ENCODE measurements at places on chromosomes 7 and 10.

DNA sequence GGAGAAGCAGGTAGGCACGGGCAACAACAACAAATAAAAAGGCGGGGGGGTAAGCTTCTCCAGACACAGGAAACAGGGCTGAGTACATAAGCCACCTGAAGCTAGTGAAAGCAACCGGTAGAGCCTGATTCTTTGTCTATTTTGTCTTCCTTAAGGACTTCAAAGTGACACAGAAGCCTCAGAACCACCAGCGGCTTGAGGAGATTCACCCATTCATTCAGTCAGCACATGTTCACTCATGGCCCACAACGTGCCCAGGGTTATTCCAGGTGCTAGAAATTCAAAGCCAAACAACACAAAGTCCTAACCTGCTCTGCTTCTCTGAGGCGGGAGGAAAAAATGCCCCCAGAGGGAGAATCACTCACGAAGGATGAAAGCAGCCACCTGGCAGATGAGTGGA lies 69.3 kb upstream of the C7orf33 start:
- DNase-seq: no peak

GRCh38 chr7:79341902-79342301 lies 111.6 kb downstream of the MAGI2 start:
- no peak for DNase-seq

GRCh38 chr7:152868122-152869040 lies 108.8 kb downstream of the ACTR3B start:
- DNase-seq: no peak

DNA sequence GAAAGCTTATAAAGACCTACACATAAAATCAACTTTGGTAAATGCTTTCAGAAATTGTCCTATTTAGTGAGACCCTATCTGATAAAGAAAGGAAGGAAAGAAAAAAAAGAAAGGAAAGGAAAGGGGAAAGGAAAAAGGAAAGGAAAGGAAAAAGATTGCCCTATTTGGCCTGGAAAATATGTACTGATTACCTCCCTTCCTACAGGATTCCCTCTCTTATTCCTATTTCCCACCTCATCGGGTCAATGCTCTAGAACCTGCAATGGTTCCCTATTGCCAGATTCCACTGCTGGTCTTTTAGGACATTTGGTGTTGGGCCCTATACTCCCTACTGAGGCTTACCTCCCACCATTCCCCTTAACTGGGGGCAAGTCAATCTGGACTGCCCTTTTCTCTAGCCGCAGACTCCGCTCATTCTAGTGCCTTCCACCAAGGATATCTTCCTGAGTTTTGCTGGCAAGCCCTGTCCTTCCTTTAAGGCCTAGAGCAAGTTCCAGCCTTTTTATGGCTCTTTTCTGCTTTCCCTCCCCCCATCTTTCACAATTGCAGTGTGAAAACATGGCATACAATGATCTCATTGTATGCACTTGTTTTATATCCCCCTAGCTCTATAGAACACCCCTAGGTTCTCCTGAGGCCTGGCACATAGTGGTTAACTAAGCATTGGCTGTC lies 4.4 kb downstream of the DDIT4 start:
- no peak for DNase-seq

DNA sequence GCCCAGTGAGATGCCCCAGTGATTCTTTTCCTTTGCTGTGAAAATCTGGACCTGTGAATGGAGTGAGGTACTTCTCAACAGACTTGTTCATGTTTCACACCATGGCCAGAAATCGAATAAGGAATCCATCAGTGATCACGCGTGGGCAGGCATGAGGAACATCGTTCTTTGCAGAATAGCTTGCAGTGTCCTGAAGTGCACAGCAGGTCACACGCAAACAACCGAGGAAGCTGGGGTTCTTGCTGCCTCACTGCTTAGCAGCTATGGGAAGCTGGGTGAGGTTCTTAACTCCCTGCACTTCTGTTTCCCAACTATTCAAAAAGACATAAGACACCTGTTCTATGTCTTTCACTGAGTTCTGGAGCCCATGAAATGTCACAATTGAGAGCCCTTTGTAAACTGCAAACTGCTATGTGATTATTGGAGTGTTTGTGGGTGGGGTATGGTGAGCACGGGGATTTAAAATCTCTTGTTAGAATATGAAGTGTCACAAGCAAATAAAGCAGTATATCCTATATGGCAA lies 253.4 kb downstream of the KIAA1217 start:
- DNase-seq: no peak

GRCh38 chr7:151131592-151132293 lies 35.8 kb downstream of the GBX1 start:
- DNase-seq: no peak

DNA sequence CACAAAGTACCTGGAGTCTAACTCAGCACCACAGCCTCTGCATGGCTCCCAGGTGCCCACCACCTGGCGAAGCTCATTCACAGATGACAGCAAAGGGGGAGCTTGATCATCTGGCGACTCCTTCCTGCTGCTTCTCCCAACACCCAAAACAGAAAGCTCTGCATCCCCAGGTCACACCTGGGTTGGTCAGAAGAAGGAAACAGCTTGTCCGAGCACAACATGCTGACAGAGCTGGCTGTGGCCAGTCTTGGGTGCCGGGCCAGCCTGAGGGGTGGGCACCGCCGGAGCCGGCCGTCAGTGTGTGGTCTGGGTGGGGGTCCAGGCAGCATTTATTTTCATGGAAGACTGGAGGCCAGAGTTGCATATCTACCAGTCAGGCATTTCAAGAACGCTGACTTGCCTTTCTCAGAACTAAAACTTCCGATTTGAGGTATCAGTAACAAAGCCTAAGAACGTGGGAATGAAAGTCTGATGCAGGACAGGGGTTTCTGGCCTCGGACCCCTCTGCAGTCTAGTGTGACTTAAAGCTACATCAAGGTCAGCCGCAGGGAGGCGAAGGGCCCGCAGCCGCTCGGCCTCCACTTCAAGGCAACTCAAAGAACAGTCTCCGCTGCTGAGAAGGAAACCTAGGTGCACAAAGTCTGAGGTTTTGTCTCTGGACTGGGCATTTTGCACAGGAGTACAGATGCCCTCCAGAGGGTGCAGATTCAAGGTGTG lies 109.6 kb downstream of the CYTH3 start:
- no peak for DNase-seq

DNA sequence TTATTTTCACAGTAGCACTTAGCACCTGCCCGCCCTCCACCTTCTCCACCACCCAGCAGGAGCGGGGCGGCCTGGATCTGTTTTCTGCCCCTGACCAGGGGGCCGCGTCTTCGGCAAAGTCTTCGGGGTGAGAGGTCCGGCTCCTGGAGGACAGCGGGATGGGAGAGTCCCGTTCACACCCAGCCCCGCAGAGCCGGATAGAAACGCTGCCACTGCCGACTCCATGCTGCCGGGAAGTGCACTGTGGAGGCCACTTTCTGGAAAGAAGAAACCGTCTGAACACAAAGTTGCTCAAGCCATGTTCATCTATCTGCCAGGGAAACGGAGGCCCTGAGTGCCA lies 14.5 kb upstream of the ZNF273 start:
- DNase-seq: no peak

GRCh38 chr7:106493041-106493731 lies 167.8 kb downstream of the CCDC71L start:
- no peak for DNase-seq

DNA sequence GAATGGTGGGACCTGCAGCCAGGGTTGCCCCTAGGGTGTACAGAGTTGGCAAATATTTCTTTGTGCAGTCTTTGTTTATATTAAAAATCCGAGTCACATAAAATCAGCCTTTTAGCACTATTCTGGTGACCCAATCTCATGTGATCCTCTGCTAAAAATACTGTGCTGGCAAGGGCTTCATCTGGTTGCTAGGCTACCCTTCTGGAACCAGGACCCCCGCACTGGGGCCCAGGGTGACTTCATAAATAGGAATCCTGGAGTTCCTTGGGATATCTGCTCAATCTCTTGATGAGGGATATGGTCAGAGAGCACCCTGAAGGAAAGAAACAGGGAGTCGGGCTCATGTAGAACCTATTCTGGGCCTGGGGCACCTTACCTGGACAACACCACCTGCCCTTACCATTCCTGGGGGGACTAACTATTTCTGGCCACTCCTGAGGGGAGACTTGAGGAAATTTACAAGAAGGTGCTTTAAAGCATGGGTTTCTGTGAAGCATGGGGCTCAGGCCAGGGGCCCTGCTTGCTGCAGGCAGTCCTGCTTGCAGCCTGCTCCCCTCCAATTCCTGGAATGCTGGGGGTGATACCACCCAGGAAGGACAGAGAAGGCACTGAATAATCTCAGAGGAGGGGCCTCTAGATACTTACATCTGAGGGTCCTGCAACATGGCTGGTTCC lies 44.7 kb downstream of the SH2D4B start:
- no peak for DNase-seq

- DNase-seq: no peak
Observed at GRCh38 chr10:114110174-114110972, 63.6 kb downstream of the CCDC186 start.

- DNase-seq: no peak
Observed at GRCh38 chr10:114256822-114257221, 17.8 kb downstream of the VWA2 start.

DNA sequence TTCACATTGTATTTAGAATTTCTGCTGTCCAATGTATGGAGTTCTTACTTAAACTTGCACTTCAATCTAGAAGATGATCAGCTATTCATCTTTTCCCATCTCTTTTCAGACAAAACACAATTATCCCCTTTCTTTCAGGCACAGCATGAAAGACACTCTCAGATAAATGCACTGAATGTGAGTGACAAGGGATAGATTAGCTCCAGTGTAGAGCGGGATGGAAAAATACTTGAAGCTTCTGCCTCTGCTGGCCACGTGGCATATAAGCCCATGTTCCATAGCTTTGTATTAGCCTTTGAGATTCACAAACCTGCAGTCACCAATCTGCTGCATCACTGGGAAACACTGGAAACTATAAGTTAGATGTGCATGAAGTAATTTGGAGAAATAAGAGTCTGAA lies 162.2 kb upstream of the FAM3C start:
- DNase-seq: no peak

DNA sequence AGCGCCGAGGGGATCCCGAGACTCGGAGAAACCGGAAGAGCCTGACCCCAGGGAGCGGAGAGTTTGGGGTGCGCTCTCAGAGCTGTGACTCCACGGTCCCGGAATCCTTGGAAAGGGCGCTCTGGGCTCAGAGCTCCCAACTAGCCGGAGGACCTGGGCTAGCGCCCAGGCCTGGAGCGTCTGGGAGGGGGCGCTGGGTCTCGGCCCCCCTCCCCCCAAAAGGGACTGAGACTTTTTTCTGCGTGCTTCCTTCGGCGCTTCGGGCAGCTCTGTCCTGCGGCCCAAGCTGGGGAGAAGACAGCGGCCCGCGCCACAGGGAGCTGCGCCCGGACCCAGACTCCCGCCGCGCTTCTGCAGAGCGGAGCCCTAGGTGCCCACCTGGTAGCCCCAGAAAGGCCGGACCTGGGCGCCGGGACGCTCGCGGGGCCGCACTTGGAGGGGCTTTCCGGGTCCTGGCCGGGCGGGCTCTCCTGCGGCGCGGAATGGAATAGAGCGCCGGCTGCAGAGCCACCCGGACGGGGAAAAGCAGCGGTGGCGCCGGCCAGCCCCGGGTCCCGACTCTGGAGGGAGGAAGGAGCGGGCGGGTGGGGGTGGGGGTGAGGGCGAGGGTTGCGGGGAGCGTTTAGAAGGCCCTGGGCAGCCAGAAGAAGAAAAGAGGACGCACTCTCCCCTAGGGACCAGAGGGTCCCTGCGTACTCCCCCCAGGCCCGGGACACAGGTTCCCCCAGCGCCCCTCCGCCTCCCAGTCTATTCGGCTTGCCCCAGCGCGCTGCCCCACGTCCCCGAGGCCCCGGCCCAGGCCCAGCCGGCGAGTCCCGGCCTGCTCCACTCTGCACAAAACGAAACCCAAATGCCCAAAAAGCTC lies 4.7 kb downstream of the ZNF503 start:
- no peak for DNase-seq

DNA sequence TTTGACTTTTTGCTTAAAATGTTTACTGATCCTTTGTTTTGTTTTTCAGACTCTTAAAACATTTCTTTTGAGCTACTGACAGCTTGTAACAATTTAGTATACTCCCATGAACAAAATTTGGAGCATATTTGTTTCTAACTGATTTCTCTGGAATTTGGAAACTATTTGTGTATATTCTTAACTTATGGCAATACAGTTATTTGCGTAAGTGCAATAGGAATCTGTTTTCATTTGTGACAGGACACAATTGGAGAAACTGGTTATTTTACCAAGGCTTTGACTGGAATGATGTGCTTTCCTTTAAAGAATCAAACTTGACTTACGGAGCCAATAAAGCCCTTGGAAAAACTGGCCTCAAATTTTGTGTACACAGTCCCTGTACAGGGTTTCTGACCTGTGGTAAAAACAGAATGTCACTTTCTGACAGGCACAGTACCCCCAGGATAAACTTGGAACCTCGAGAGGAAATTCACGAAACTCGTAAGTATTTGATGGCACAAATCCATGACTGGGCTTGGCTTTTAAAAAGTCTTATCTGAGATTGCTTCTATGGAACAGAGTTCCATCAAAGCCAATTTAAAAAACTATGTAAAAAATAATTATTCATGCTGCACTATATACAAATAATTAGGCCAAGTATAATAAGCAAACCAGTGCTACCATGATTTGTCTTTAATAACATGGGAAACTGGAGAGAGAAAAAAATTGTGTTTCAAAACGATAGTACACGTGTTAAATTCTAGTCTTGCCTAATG lies 70.4 kb downstream of the ST8SIA6 start:
- no peak for DNase-seq

GRCh38 chr10:62106929-62107519 lies 161.6 kb downstream of the RTKN2 start:
- DNase-seq: no peak

DNA sequence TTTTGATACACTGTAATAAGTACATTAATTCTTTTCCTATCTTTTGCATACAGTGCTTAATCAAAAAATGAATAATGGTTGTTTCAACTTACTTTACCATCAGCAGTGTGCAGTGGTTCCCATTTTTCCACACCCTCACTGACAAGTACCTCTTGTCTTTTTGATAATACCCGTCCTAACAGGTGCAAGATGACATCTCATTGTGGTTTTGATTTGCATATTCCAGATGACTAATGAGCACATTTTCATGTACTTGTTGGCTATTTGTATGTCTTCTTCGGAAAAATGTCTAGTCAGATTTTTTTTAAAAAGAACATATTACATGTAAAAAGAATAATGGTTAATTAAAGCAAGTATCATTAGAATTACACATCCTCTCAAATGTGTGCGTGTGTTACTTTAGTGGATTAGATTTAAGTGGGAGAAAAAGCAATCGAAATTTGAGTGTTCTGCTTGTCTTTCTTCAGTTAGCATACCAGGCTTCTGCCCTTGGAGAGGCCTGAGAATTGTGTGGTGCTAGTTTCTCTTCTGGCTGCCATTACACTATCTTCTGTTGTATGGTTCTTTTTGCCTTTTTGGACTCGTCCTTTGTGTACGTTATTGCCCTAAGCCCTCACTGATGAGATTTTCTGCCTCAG lies 291.2 kb downstream of the AUTS2 start:
- no peak for DNase-seq

GRCh38 chr10:72663971-72664370 lies 28.0 kb upstream of the MCU start:
- no peak for DNase-seq

Measured in CD4-positive, alpha-beta T cell (primary cell).